ENCODE measurements at places on chromosomes 1 and 21.

- DNase-seq, result no peak
Measured at GRCh38 chr1:32275424-32275823, 16.5 kb upstream of the HDAC1 start.

- no peak for DNase-seq
Measured at GRCh38 chr1:212782422-212783154, 9.0 kb downstream of the NSL1 start.

DNA sequence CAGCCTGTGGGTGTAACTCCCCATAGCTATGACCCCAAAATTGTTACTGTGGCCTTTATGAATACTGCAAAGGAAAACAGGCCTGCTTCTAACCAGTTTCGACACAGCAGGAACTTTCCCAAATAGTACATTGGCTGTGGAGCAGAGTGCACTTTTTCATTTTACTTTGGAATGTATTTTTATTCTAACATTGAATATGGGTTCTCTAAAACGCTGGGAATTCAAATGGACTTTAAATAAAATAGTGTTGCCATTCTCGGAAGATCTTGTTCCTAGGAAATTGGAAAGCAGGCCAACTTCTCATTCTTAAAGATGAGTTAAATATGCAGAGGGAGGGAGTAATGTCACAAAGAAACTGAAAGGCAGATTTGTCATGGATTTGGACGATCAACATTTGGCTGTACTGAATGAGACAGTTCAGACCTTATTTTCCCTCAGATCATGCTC is 39.6 kb upstream of the ARHGAP29 start:
- no peak for DNase-seq

GRCh38 chr1:217373761-217374701 is 256.9 kb downstream of the GPATCH2 start:
- DNase-seq, result no peak

- DNase-seq, result no peak
Measured at GRCh38 chr1:180551997-180552396, 6.8 kb upstream of the OVAAL start.

Measured in GM12891 (cell line).